ENCODE measurements at places on chromosomes 5 and 9. TPM values are rescaled to one million over a fixed set of nuclear protein-coding genes. Genes with fewer than 3 reads are reported as not detected.

GRCh38 chr5:73907164-73907563 is 281.2 kb downstream of the ARHGEF28 start:
- no peak overlapping the region for H3K27ac ChIP-seq
- DNase-seq, result no peak
- H3K36me3 ChIP-seq, result no peaks in the 10 kb centered on the region
- H3K4me1 ChIP-seq, result no peaks in the 10 kb centered on the region
- no peak overlapping the region for H3K4me3 ChIP-seq
- H3K27me3 ChIP-seq, result peaks cover 22% of the 10 kb centered on the region

GRCh38 chr5:151758430-151759241 is at the start of gene ATOX1:
TSS of gene ATOX1 (minus strand) at chr5:151758631. CDS start at chr5:151758551, 80 bp downstream.
- DNase-seq, result peak; percentile 94
- H3K36me3 ChIP-seq, result peaks cover 12% of the 10 kb centered on the region
- peak within 1 kb of the TSS; percentile 87 for H3K27ac ChIP-seq
- peak within 1 kb of the TSS; percentile 91 for H3K4me3 ChIP-seq

DNA sequence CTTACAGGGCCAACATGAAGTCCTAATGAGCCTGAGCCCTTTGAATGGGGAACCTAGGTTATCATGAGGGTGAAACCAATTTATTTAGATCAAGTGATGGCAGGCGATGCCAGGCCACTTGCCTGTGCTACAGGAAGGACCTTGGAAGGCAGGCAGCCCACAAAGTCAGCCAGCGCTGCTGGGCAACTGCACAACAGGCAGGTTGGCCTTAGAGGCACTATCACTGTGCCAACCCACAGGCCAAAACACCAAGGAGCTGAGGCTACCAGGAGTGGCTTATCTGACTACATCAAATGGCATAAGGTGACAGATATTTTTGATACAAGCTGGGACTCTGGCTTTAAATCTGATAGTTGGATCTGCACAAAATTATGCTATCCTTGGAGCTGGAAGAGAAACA is 319.1 kb downstream of the NTRK2 start:
- DNase-seq, result no peak
- no peak overlapping the region for H3K4me3 ChIP-seq
- no peaks in the 10 kb centered on the region for H3K36me3 ChIP-seq
- no peaks in the 10 kb centered on the region for H3K4me1 ChIP-seq

DNA sequence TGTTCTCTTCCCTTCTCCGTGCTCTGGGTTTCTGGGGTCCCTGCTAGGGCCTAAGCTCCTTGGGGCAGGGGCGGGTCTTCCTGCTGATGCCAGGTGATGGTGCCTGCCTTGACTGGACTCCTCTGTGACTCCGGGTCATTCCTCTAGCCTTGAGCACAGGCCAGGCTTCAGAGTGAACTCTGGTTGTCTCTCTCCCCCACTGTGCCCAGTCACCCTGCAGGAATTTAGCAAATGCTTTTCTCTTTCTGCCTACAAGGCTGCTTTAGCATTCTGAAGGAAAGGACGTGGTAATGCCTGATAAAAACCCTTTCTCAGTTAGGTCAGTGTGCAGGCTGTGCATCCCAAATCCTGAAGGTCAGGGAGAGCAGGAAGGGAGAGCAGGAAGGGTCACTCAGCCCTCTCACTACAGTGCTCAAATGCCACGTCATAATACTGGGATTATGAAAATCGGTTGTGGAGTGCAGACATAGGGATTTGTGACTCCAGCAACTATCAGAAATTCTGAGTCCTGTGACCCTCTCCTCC is 2.7 kb downstream of the CXCL14 start:
- peaks cover 58% of the 10 kb centered on the region for H3K27me3 ChIP-seq
- H3K27ac ChIP-seq, result no peak overlapping the region
- H3K36me3 ChIP-seq, result no peaks in the 10 kb centered on the region
- H3K4me1 ChIP-seq, result peaks cover 4% of the 10 kb centered on the region

- H3K36me3 ChIP-seq, result peaks cover 38% of the 10 kb centered on the region
- no peaks in the 10 kb centered on the region for H3K27me3 ChIP-seq
- H3K27ac ChIP-seq, result peak overlapping the region; percentile 52
- H3K4me3 ChIP-seq, result no peak overlapping the region
- DNase-seq, result no peak
- H3K4me1 ChIP-seq, result peaks cover 22% of the 10 kb centered on the region
Measured at GRCh38 chr9:112249277-112249676, 74.2 kb upstream of the SUSD1 start.

- DNase-seq, result no peak
- no peak overlapping the region for H3K4me3 ChIP-seq
- H3K4me1 ChIP-seq, result no peaks in the 10 kb centered on the region
Measured at GRCh38 chr5:149406203-149406978, 27.3 kb upstream of the IL17B start.

GRCh38 chr9:125462861-125463291 is 201.2 kb downstream of the GAPVD1 start:
- peaks cover 44% of the 10 kb centered on the region for H3K36me3 ChIP-seq
- H3K27ac ChIP-seq, result no peak overlapping the region
- no peak overlapping the region for H3K4me3 ChIP-seq
- no peaks in the 10 kb centered on the region for H3K27me3 ChIP-seq
- no peaks in the 10 kb centered on the region for H3K4me1 ChIP-seq

GRCh38 chr5:5383461-5383860 is 39.0 kb upstream of the ICE1 start:
- H3K4me1 ChIP-seq, result no peaks in the 10 kb centered on the region
- no peak for DNase-seq
- no peaks in the 10 kb centered on the region for H3K27me3 ChIP-seq
- H3K36me3 ChIP-seq, result peaks cover 1% of the 10 kb centered on the region
- H3K27ac ChIP-seq, result no peak overlapping the region
- no peak overlapping the region for H3K4me3 ChIP-seq

- H3K36me3 ChIP-seq, result peaks cover 34% of the 10 kb centered on the region
- peak overlapping the region; percentile 100 for H3K27ac ChIP-seq
- H3K4me1 ChIP-seq, result peaks cover 55% of the 10 kb centered on the region
- peak; percentile 21 for DNase-seq
Measured at GRCh38 chr5:159208514-159209437, 577 bp downstream of the RNF145 start.

DNA sequence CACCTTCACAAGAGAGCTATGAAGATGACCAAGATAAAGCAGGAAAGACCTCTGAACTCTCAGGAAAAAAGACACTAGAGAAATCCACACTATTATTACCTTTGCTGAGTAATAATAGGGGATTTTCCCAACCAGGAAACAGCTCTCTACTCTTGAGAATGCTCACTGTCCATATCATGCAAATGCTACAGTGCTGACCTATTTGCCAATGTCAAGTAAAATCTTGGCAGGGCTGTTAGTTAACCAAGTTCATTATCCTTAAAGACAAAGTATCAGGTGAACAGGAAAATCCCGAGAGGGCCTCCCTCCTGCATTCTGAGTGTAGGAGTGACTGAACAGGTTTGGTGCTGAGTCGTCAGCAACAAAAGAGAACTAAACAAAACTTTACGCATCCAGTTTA is 306.6 kb downstream of the ACTL7B start:
- H3K4me3 ChIP-seq, result no peak overlapping the region
- H3K36me3 ChIP-seq, result no peaks in the 10 kb centered on the region
- no peaks in the 10 kb centered on the region for H3K4me1 ChIP-seq
- no peak for DNase-seq
- H3K27ac ChIP-seq, result no peak overlapping the region

DNA sequence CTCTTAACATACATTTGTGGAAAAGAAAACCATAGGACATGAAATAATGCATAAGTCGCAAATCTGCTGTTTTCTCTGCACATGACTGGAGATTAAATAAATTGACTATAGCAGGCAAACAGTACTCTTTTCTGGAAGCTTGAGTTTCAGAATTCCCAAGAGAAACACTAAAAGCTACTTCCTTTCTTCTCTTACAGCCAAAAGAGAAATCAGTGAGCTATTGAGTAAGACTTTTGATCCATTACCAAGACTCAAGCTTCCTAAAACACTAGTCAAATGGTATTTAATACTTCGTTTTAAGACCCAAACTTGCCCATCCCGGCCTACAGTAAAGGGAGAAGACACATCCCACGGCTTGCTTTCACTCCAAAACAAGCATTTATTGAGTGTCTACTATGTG is 335.8 kb upstream of the PUM3 start:
- H3K36me3 ChIP-seq, result no peaks in the 10 kb centered on the region
- DNase-seq, result no peak
- H3K27me3 ChIP-seq, result peaks cover 50% of the 10 kb centered on the region
- H3K27ac ChIP-seq, result no peak overlapping the region
- H3K4me3 ChIP-seq, result no peak overlapping the region

- no peak overlapping the region for H3K4me3 ChIP-seq
- H3K27me3 ChIP-seq, result no peaks in the 10 kb centered on the region
- H3K36me3 ChIP-seq, result no peaks in the 10 kb centered on the region
- H3K27ac ChIP-seq, result no peak overlapping the region
- no peak for DNase-seq
- peaks cover 2% of the 10 kb centered on the region for H3K4me1 ChIP-seq
Measured at GRCh38 chr5:94784536-94785505, 166.4 kb downstream of the SLF1 start.

DNA sequence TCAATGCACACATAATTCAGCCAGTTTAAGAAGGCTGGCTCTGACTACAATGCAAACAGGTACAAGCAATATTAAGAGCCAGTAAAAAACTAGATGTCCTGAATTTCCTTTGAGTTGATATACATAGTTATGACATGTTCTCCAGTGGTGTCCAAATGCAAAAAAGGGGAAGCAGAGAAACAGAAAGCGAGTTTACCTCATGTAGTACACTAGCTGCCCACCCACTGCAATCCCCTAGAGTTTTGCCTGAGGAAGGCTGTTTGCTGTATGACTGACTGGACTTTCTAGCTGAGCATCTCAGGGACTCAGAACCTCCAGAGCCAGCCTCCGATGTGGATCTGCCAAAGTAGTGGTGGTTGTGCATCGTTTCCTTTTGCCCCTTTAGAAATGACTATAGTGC is 44.8 kb upstream of the SLC1A3 start:
- no peaks in the 10 kb centered on the region for H3K36me3 ChIP-seq
- H3K27me3 ChIP-seq, result no peaks in the 10 kb centered on the region
- no peak overlapping the region for H3K27ac ChIP-seq
- H3K4me1 ChIP-seq, result no peaks in the 10 kb centered on the region

- H3K36me3 ChIP-seq, result peaks cover 10% of the 10 kb centered on the region
- peaks cover 29% of the 10 kb centered on the region for H3K4me1 ChIP-seq
- no peak overlapping the region for H3K4me3 ChIP-seq
- DNase-seq, result no peak
Measured at GRCh38 chr9:129331493-129331765, 153.4 kb upstream of the IER5L start.

DNA sequence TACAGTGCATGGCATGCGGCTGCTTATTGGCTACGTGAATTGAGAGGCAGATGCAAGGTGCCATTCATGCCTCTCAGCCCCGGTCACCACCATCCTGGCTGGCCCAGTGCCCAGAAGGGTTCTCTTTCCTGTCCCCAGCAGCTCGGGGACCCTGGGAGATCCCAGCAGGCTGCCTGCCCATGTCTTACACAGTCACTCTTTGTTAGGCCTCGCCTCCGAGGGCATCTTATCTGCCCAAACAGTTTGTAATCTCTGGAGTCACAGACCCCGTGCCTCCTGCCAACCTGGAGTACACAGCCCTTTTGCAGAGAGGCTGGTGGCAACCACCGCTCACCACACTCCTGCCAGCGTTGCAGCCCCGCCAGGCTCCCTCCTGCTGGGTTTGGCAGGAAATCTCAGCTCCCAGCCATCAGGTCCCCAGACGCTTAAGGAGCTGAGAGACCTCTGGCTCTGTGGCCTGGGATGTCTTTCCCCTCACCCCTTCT is 7.0 kb upstream of the AK1 start:
- peaks cover 25% of the 10 kb centered on the region for H3K36me3 ChIP-seq
- peak overlapping the region; percentile 57 for H3K27ac ChIP-seq

DNA sequence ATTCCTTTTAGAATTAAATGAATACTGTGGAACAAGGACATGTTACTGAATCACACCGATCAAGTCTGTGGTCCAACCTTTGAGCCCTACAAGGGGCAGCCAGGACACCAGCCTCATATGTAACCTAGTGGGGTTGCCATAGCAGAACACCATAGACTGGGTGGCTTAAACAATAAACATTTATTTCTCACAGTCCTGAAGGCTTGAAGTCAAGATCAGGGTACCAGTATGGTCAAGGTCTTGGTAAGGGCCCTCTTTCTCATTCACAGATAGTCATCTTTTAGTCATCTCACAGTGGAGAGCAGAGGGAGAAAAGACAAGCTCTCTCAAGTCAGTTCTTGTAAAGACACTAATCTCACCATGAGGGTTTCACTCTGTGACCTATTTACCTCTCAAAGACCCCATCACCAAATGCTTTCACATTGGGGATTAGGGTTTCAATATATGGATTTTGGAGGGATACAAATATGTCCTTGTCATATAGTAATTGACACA is 422.5 kb downstream of the GADD45G start:
- H3K4me3 ChIP-seq, result no peak overlapping the region
- H3K4me1 ChIP-seq, result no peaks in the 10 kb centered on the region
- H3K36me3 ChIP-seq, result no peaks in the 10 kb centered on the region
- peaks cover 9% of the 10 kb centered on the region for H3K27me3 ChIP-seq
- H3K27ac ChIP-seq, result no peak overlapping the region

DNA sequence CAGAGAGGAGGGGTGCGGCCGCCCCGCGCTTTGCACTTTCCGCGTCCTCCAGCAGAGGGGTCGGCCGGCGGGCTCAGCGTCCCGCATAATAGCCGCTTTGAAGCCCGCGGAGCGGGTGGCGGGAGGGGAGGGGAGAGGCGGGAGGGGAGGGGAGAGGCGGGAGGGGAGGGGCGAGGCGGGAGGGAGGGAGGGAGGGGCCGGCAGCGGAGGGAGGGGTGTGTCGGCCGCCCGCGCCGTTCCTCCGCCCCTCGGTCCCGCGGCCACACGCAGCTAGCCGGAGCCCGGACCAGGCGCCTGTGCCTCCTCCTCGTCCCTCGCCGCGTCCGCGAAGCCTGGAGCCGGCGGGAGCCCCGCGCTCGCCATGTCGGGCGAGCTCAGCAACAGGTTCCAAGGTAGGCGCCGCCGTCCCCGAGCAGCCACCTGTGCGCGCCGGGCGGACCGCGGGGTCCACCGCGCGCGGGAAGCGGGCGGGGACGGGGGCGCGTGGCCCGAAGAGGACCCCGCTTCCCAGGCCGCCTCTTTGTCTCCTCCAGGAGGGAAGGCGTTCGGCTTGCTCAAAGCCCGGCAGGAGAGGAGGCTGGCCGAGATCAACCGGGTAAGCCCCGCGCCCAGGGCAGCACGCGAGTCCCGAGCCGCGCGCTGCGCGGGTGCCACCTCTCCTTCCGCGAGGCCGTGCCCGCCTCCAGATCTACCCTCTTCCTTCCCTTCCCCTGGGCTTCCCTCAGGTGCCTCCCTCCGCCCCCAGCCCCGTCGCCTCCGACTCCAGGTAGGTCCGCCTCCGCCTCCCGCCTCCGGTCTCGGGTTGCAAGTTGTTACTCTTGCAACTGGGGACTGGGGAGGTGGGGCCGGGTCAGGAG is at the start of gene AIF1L:
TSS of gene AIF1L (plus strand) at position 263 of the 857 bp plus-strand sequence. CDS start at position 362, 99 bp downstream.
- peaks cover 34% of the 10 kb centered on the region for H3K27me3 ChIP-seq
- peak within 1 kb of the TSS; percentile 66 for H3K4me3 ChIP-seq
- no peak within 1 kb of the TSS for H3K27ac ChIP-seq

SEMA6A gene
- total RNA-seq, result not detected

SLC6A19 gene
- total RNA-seq, result not detected

DNAJA1 gene
- 223 TPM for total RNA-seq

MTREX gene
- total RNA-seq, result 96.6 TPM
